ENCODE measurements at places on chromosomes 7 and 10.

GRCh38 chr10:98020784-98021183, 9.6 kb downstream of the CRTAC1 start:
- DNase-seq: no peak

DNA sequence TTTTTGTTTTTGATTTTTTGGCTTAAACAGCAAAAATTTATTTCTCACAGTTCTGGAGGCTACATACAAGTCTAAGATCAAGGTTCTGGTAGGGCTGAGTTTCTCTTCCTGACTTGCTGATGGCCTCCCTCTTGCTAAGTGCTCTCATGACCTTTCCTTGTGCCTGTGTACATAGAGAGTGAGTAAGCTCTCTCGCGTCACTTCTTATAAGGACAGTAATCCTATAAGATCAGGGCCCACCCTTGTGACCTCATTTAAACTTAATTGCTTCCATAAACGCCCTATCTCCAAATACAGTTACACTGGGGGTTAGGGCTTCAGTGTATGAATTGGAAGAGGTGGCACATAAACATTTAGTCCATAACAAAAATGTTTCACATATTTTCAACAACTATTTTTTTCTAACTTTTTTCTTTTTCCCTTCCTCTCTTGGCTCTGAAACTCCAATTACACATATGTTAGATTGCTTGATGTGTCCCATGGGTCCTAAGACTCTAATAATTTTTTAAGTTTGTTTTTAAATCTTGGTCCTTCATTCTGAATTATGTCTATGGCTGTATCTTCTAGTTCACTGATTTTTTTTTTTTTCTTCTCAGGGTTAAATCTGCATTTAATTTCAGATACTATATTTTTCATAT, 149.8 kb downstream of the HBP1 start:
- no peak for DNase-seq

DNA sequence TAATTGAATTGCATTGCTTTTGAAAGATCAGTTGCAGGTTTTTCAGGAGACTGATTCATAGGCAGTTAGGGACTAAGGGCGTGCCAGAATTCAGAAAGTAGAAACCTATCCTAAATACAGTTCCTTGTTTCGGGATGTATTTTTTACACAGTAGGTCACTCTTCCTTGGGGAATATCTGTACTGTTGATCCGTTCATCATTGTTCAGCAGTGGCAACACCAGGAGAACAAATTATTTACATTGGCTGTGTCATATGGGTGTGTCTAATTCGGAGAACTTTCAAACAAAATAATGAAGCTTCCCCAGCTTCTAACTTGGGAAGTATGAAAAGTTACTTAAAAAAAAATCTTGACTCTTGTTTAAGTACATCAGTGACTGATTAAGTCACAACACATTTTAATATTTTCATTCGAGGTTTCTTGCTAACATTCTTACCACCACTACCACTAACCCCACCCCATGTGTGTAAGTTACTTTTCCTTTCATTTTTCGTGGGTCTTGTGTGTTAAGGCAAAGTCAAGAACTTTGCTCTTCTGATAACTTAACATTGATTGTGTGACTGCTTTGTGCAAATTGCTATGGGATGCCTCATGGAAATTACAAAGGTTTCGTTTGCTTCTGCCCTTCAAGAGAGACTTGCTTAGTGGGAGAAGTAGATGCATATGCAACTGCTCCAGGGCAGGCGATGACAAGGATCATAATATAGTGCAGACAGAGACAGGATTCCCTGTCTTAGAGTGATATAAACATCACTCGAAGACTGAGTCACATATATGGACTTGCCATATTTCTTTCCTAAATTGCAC, 43.8 kb upstream of the RPA3 start:
- DNase-seq: peak; percentile 7

DNA sequence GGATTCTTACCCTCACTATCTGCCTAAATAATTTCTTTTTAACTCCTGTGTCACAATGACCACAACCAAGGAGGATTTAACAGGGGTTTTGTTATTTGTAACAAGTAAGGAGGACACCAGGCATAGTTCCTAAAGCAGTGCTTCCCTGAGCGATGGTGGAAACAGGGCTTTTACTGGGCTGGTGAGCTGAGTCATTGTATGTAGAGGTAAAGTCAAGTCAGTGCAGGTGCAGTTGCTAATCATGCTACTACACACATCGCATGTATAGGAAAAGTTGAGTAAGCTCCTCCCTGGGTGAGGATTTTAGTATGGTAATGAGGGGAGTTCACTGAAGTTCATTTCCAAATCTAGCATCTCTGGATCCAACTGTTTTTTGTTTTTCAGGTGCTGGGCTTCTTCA, 22.9 kb upstream of the ABCA13 start:
- DNase-seq: no peak

DNA sequence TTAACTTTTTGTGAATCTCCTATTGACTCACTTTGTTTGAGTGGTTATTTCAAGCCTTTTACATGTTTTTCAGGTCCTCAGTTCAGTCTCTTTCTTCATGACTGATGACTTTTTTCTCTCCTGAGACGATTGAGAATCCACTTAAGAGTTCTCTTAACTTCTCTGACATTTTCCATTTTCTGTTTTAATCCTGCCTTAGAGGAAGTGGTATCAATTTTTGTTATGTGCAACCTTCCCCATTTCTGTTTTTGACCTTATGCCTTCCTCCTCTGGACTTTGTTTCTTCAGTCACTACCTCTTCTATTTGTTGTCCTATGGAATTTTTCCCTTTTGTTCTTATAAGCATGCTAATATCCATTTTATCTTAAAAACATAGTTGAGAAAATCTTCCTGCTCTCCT, 2.4 kb downstream of the PSMC2 start:
- DNase-seq: no peak

- no peak for DNase-seq
Observed at GRCh38 chr10:99285881-99286280, 43.3 kb upstream of the CNNM1 start.

DNA sequence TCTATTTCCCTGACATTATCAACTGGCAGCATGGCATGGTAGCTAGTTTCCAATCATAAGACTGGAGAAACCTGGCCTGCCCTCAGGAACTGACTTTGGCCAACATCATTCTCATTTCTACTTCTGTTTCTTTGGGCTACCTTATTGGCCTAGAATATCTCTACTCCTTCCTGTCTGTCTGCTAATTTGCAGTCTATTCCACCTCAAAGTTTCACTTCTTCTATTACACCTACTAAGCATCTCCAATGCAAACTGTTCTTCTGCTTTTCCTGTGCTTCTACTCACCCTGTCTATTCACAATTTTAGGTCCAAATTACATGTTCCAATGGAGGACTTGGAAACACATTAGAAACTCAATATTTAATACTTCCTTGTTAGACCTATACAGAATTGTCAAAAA, 65.6 kb downstream of the ZNF503 start:
- no peak for DNase-seq

GRCh38 chr10:13414137-13414536, 66.0 kb upstream of the SEPHS1 start:
- no peak for DNase-seq
